ENCODE measurements at places on chromosomes 7 and 10.

DNA sequence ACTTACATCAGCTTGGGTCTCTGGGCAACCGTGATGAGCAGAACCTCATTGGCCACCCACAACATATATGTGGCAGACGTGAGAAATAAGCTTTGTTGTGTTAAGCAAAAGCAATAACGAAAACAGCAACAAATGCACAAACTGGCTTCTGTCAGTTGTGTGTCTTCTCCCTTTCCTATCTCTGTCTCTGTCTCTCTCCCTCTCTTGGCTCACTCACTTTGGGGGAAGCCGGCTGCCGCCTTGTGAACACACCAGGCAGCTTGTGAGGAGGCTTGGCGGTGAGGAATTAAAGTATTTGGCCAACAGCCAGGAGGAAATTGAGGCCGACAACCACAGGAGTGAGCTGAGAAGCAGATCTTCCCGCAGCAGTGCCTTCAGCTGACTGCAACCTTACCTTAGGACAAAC, 21.9 kb upstream of the CDCA7L start:
- no peak for DNase-seq

DNA sequence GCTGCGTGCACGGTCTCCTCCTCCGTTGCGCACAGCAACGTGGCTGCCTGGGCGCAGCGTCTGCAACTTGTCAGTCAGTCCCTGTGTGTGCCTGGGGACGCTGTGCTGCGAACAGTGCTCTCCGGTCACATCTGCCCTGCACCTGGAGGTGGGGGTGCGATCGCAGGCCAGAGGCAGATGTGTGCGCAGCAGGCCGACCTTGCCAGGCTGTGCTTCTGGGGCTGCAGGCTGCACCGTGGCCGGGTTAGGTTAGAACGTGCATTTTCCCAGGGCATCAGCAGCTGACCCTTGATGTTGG, 8.2 kb upstream of the GET4 start:
- DNase-seq: no peak

GRCh38 chr7:137655804-137656203, 191.0 kb downstream of the DGKI start:
- no peak for DNase-seq

- DNase-seq: peak; percentile 4
Measured at GRCh38 chr7:15175152-15175551, 272.6 kb upstream of the DGKB start.

- no peak for DNase-seq
Measured at GRCh38 chr10:117597216-117597615, 54.7 kb downstream of the EMX2 start.

- no peak for DNase-seq
Measured at GRCh38 chr7:94239661-94240234, 154.9 kb upstream of the COL1A2 start.

DNA sequence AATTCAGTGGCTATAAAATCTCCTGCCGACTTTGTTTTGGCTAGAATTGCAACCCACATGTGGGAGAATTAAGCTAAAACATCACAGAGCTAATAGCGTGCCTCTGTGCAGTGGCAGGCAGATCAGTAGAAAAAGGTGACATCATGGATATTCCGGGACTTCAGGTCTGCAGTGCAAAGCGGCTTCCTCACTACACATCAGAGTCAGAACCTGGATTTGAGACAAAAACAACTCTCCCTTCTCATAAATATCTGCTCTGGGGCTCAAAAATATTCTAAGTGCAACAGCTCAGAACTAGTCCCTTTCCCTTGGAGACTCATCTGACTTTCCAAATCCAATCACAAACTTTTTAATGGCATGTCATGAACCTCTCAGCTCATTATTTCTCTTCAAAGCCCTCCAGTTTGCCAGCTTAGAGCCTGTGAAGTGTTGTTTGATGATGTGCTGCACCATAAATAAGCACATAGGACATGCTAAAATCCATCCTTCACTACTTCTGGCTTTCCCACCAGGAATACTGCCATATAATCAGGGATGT, 337.1 kb downstream of the RNLS start:
- peak; percentile 70 for DNase-seq

DNA sequence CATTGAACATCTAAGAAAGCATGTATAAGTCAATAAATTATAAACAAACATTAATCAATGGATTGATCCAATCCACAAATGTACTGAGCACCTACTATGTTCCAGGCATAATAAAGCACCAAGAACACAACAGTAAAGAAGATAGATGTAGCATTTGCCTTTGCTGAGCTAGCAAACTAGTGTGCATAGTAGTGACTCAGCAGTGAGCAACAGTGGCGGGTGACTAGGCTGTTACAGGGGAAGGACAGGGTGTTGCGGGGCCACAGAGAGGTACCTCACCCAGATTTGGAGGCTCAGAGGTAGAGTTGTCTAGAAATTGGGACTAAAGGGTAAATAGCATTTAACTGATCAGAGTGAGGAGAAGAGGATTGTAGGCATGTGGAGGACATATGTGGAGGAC, 83.6 kb downstream of the NXPH1 start:
- no peak for DNase-seq

Measured in stromal cell of bone marrow (primary cell).